ENCODE measurements at places on chromosomes 5 and 9.

- DNase-seq: no peak
These were observed 240.2 kb downstream of the ARHGAP26 start for GRCh38 chr5:143010351-143010750.

DNA sequence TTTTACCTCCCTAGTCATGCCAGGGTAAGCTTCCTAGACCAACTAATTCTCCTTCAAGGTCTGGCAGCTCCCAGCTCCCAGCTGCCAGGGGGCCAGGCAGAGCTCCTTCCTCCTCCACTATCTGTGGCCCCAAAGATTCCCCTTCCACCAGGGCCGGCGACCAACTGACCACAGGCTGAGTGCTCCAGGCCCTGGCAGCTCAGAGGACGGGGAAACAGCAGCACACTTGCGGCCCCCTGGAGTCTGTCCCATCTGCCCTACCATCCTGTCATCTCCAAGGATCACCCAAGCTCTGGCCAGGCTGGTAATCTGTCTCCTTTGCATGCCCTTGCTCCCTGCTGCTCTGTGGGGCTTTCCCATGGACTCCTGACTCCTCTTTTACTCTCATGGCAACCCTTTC is 31.2 kb upstream of the BASP1 start:
- DNase-seq: no peak

GRCh38 chr5:175275097-175275496 is 168.9 kb downstream of the DRD1 start:
- DNase-seq: no peak

DNA sequence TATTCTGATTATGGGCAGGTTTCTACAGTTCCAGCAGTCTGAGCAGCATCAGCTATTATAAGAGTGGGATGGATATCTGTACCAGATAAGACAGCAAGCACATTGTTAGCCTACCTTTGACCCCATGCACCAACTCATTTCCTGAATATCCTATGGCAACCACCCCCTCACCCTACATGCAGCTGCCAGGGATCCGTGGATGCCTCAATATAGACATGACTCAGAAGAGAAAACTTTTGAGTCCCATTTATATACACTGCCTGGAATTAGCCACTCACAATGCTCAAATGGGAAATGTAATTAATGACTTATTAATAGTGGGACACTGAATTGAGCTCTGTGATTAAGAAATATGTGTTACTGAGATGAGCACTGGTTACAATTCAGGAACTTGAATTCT is 124.4 kb downstream of the SSBP2 start:
- DNase-seq: no peak

DNA sequence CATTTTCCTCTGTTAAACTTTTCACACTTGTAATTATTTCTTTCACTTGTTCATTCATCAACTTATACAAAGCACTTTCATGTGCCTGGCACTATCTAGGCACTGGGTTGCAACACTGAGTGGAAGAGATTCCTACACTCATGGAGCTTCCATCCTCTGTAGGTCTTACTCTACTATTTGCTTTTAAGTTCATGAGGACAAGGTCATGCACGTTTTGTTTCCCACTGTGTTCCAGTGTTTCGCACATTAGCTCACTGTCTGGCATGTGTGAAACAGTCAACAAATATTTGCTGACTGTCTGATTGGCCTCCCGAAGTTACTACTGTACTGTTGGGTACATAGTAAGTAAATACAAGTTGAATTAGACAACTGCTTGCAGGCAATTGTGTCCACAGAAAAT is 87.9 kb upstream of the IFNK start:
- no peak for DNase-seq

Measured in activated naive CD4-positive, alpha-beta T cell (primary cell).